Esophagus mucosa (tissue), 1 donor: ENCODE measurements at places on chromosomes 6 and 20. TPM values are rescaled to one million over a fixed set of nuclear protein-coding genes. Genes with fewer than 3 reads are reported as not detected.

DNA sequence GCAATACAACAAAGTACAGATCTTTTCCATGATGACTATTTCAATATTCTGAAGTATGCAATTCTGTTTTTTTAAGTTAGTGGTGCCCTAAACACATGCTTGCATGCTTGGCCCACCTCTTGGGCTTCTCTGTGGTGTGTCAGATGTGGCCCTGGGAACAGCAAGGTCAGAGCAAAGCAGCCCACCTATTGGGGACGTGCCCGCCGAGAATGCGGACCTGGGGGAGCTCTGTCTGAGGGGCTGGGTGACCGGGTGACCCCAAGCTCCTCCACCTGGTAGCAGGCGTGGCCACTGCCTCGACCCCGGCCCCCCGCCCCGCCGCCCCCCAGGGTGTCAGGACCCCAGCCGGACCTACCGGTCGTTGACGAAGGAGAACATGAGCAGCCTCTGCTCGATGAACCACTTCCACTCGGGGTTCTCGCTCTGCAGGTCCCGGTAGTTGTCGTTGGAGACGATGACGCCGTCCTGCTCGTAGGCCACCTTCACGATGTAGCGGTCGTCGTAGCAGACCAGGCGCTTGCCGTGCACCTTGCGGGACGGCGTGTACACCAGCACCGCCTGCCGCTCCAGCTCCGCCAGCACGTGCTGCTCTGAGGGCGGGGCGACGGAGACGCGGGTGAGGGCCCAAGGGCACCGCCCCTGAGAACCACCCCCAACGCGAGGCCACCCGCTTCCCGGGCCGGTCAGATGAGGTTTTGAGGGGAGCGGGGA lies 28.3 kb downstream of the ZC3H12D start:
- ATAC-seq, result no peak

- no peak for ATAC-seq
Measured at GRCh38 chr6:39905640-39905975, 28.7 kb downstream of the MOCS1 start.

DNA sequence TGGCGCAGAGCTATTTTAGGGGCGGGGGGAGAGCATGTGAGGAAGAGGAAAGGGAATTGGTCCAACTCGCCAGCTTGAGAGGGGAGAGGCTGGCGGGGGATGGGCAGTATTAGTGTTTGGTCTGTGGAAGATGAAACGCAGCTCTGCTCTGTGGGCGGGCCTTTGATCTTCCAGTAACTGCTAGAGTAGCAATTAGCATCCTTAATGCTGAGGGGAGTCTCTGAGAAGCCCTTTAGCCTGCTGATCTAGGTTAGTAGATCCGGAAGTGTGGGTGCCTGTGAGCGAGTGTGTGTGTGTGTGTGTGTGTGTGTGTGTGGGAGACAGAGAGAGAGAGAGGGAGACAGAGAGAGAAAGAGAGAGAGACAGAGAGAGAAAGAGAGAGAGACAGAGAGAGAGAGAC lies 117.2 kb upstream of the BACH2 start:
- ATAC-seq, result no peak

GRCh38 chr20:34271956-34272355 lies 30.7 kb downstream of the ASIP start:
- no peak for ATAC-seq

DNA sequence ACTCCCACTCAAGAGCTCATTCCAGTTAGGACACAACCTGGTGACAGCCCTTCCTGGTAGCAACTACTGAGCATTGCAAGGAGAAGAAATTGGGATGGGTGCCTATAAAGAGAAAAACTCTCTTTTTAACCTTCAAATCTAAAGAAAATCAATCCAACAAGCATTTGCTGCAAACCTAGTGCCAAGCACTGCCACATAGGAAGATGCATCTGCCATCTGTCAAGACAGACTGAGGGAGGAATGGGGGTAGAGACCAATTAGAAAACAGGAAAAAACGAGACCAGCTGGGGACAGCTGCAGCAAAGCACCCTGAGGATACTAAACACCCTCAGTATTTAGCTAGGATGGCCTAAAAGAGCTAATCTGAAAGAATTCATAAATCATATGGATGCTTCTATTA lies 27.9 kb downstream of the HLA-DMB start:
- no peak for ATAC-seq

GRCh38 chr6:115865914-115866313 lies 194.8 kb downstream of the FRK start:
- no peak for ATAC-seq

DNA sequence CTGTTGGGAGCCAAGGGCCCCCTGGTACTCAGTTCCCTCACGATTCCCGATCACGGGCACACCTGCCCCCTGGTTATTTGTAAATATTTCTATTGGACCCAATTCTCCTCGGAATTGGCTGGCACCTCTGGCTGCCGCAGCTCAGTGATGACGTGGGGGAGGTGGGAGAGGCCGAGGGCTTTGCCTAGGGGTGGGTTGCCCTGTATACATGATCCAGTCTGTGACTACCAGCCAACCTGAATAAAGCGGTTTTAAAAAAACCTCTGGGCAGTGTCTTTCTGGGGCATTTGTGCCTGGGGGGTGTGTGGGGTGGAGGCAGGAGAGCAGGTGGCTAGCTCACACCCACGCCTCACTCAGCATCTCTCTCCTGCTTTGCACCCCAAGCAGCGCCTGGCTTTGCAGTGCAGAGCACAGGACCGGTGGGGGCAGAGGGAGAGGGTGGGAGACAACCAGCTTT lies 42.2 kb downstream of the VSTM2L start:
- no peak for ATAC-seq

- ATAC-seq, result no peak
Measured at GRCh38 chr6:54441687-54442248, 133.5 kb downstream of the TINAG start.

DNA sequence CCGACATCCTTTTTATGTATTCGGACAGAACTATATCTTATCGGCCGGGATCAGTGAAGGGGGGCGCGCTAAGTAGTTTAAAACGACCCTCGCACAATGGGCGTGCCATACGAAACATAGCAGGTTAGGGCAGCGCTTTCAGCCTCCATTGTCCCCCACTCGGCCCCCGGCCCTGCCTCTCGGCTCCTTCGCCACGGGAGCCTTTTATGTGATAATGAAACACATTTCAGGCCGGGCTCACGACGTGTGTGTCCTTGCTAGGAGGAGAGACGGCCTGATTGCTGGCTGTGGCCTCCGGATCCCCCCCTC lies 5.3 kb downstream of the FOXA2 start:
- ATAC-seq, result no peak

DNA sequence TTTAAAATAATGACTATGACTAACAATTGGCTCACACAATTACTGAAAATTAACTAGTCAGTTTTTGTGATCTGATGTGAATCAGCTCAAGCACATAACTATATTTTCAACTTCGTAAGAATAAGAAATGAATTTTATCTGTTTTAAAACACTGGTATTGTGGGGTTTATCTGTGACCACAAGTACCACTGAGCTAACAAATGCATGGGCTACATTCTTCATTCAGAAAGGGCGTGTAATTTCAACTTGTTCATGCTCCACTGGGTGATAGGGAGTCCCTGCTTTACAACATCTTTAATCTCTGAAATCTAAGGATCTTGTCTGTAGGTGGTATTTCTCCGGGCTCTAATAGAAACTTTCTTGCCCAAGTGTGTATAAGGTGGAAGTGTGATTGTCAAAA lies 1311.5 kb upstream of the GJE1 start:
- ATAC-seq, result no peak

DNA sequence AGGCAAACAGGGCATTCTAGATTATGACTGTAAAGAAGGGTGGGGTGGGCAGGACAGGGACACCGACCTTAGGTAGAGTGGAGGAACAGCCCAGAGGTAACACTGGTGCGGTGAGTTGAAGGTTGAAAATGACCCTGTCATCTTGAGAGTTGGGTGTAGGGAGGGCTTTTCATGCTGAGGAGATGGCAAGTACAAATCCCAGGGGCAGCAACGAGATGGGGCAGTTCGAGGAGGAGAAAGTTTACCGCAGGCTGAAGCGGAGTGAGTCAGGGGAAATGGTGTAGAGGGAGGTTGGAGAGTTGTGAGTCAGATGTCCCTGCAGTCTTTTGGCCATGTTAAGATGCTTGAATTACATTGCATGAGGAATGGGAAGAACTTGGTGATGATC lies 101.1 kb downstream of the HIVEP1 start:
- ATAC-seq, result no peak

GRCh38 chr6:21436625-21437024 lies 156.9 kb upstream of the SOX4 start:
- ATAC-seq, result no peak

GRCh38 chr6:97497713-97498331 lies 214.8 kb upstream of the MMS22L start:
- peak; percentile 86 for ATAC-seq

GRCh38 chr20:420721-421574 lies 12.8 kb downstream of the RBCK1 start:
- ATAC-seq, result peak; percentile 39

- ATAC-seq, result no peak
Measured at GRCh38 chr6:159282421-159282820, 113.2 kb downstream of the FNDC1 start.

DNA sequence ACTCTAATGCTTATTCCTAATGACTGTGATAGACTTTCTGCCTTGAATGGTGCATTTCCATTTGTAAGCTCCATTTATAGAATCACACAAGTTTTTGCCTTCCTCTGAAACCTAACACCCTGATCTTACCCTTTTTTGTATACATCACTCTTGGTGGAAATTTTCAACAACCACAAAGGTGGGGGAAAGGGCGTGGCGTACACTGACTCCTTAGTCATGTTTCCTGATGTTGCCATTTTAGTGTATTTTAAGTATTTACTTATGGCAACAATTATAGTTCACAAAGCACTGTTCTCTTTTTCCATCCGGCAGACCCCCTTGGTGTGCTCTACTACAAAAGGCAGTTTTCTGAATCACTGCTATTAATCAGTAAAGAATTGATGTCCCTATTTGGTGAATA lies 92.0 kb downstream of the ATXN1 start:
- peak; percentile 60 for ATAC-seq

DNA sequence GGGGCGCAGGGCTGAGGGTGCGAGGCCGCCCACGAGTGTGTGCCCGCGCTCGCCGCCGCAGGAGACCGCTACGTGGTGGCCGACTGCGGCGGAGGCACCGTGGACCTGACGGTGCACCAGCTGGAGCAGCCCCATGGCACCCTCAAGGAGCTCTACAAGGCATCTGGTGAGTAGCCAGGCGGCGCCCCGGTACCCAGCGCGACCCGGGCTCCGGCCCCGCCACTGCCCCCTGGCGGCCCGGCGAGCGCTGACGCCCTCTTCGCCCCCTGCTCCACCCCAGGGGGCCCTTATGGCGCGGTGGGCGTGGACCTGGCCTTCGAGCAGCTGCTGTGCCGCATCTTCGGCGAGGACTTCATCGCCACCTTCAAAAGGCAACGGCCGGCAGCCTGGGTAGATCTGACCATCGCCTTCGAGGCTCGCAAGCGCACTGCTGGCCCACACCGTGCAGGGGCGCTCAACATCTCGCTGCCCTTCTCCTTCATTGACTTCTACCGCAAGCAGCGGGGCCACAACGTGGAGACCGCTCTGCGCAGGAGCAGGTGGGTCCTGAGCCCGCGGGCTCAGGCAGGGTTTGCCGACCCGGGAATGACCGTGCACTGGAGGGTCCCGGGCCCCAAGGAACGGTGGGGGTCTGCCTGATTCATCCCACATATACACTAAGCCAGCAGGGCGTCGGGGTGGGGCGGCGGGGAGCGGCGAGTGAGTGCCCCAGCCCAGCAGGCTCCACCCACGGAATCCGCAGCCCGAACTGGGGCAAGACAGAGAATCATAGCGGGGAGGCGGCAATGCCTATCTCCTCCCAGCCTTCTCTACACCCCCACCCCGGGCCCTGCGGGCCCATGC lies 17.4 kb downstream of the HSPA12B start:
- ATAC-seq, result peak; percentile 24

DNA sequence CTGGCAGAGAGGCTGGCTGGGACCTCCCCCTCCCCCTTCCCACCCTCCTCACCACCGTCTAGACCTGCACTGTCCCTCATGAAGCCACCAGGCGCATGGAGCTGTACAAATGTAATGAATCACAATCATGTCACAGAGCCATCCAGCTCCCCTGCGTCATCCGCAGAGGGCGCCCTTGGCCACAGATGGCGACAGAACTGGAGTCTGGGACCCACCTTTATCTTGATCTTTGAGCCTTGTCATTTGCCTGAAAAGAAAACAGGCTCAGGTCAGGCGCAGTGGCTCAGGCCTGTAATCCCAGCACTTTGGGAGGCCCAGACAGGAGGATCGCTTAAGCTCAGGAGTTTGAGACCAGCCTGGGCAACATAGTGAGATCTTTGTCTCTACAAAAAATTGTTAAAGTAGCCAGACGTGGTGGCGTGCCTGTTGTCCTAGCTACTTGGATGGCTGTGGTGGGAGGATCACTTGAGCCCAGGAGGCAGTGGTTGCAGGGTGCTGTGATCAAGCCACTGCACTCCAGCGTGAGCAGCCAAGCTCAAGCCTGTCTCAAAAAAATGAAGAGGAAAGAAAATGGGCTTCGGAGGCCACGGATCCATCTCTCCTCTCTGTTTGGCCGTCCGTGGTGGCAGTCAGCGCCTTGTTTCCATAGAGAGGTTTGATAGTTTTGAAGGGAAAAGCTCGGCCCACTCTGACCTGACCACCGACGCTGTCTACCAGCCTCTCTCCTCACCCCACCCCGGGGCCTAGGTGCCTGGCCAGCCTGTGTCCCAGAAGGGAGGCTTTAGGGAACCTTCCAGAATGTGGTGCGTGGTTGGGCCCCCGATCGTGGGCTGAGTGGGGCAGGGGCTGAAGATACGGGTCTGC lies 6.2 kb downstream of the COL9A3 start:
- peak; percentile 22 for ATAC-seq

GRCh38 chr6:139790527-139790926 lies 416.1 kb upstream of the CITED2 start:
- no peak for ATAC-seq

- ATAC-seq, result no peak
Measured at GRCh38 chr20:32563311-32564272, 21.5 kb downstream of the NOL4L start.

GRCh38 chr20:49045440-49046086 lies 549 bp upstream of the CSE1L start:
- no peak for ATAC-seq

GRCh38 chr6:44234101-44235025 lies 11.0 kb downstream of the SLC29A1 start:
- ATAC-seq, result peak; percentile 32

The NMBR gene
- total RNA-seq, result not detected

The BEND3 gene
- total RNA-seq, result 3.0 TPM

The RAB23 gene
- total RNA-seq, result 2.4 TPM

The BPIFB1 gene
- total RNA-seq, result 8.3 TPM

The FITM2 gene
- total RNA-seq, result 3.8 TPM

The CCM2L gene
- 1.2 TPM for total RNA-seq

The DAAM2 gene
- 2.3 TPM for total RNA-seq

The CRISP3 gene
- total RNA-seq, result 8.1 TPM

The HDGFL1 gene
- total RNA-seq, result not detected

The RAB44 gene
- 0.36 TPM for total RNA-seq

The PAX1 gene
- total RNA-seq, result not detected
